ENCODE measurements at places on chromosomes 1 and 21.

- no peak for DNase-seq
Observed at GRCh38 chr1:51415963-51416362, 85.6 kb upstream of the TTC39A start.

- no peak for DNase-seq
Observed at GRCh38 chr1:170471398-170472053, 60.4 kb upstream of the GORAB start.

GRCh38 chr1:79190074-79190473 is 183.5 kb upstream of the ADGRL4 start:
- no peak for DNase-seq

DNA sequence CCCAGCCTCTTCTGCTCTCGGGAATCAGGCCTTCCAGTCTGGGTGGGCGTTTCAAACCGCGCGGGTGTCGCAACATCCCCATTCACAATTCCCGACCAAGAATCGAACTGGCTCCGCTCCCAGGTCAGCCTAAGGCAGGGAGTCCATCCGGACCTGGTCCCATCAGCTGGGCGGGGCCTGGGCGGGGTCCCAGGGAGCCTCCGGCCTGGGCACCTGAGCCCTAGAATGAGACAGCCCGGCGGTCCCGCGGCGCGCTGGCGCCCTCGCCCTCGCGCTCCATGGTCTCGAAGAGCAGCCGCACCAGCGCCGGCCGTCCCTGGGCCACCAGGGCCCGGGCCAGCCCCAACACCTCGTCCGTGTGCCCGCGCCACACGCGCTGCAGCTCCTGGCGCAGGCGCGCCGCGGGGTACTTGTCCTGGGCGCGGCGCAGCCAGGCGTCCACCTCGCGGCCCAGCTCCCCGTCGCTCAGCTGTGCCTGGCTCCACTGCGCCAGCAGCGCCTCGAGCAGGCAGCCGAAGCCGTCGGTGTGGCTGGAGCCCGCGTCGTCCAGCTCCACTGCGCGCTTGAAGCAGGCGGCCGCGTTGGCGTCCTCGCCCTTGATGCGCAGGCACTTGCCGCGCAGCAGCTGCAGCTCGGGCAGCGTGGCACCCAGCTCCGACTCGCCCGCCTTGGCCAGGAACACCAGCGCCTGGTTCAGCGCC is 16.9 kb upstream of the PARS2 start:
- DNase-seq = no peak

DNA sequence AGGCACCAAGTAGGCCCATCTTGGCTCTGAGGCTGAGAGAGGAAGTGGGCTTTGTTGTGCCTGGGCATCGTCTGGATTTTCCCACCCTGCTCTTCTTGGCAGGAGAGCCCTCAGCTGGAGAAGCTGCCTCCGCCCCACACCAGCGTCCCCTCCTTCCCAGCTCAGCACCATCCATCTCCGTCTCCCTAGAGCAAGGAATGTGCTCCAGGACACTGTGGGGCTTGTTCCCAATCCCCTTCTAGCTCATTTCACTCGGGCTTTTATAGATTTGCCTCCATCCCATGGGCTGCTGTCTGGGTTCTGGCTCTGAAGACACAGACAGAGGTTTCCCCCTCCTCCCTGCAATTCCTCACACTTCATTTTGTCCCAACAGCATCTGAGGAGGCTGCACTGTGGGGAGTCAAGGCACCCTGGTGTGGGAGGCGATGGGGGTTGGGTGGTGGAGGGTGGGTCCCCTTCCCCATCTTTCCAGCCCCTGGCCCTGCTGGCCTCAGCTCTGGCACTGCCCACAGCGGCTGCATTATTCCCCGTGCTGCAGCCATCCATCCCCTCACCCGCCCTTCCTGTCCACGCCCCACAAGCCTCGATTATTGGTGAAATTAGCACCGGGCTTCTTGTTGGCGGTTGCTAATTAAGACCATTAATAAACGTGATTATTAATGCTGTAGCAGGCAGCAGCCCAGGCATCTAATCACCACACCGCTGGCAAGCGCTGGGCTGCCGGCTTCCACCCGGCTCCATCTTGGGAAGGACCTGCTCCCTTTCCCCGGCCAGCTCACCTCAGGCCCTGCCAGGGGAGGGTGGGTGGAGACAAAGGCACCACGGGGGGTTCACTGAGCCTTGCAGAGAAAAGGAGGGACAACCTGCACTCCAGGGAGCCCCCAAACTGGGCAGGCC is 21.7 kb downstream of the RHBG start:
- no peak for DNase-seq

DNA sequence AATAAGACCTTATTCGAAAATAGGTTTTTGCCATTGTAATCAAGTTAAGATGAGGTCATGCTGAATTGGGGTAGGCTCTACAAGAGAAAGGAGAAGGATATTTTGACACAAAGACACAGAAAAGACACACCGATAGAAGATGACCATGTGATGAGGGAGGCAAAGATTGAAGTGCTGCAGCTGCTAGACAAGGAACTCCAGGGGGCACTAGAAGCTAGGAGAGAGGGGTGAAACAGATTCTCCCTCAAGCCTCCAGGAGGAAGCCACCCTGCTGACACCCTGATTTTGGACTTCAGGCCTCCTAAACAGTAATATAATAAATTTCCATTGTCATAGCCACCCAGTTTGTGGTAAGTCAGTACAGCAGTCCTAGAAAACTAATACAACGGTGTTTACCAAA is 506.8 kb upstream of the CAMK1G start:
- no peak for DNase-seq

GRCh38 chr1:45141247-45142003 is 65.0 kb downstream of the ZSWIM5 start:
- DNase-seq = no peak

DNA sequence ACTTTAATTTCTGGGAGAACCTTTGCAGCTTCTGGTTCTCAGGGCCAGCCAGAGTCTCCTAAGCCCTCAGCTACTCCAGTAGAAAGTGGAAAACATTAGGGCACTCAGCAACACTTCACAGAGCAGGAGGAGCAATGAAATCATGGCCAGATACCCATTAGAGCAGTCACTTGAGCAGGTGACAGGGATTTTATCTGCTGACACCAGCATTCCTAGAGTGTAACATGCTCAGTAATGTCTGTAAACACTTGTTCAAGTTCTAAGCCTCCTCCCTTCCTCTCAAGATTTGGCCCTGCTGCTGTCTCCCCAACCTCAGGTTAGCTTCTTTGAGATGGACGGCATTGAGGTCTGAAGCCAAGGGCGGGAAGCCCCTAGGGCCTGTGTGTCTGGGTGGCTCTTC is 218.0 kb downstream of the GRIK3 start:
- DNase-seq = no peak

DNA sequence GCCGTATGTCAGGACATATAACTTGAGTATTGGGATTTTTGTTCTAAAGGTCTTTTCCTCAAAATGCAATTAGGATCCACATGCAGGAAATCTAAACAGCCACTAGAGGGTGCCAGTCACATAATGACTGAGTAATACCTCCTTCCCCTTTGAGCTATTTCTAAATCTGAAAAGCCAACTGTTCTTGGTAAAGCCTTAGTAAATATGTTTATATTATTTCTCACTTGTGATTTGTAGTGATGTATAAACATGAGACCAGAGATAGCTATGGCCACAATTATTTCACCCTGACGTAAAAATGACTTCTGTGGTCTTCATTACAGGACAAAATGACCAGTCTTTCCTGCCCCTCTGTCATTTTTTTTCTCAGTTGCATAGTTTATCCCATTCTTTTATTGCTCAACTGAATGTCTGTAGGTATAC is 41.0 kb upstream of the DR1 start:
- DNase-seq = no peak

Measured in stimulated activated CD8-positive, alpha-beta memory T cell treated with anti-CD3 and anti-CD28 coated beads, Interleukin-7, amount 100 ng/mL, for 1 hour (primary cell).